ENCODE measurements at places on chromosomes 1 and 21.
A peak's percentile ranks its signal among the peaks of the same experiment; 100 is the strongest.

GRCh38 chr1:113207019-113207418, 134.0 kb downstream of the LRIG2 start:
- DNase-seq = no peak
- H3K4me1 ChIP-seq = no peaks in the 10 kb centered on the region
- no peaks in the 10 kb centered on the region for H3K27me3 ChIP-seq
- no peak overlapping the region for H3K4me3 ChIP-seq

DNA sequence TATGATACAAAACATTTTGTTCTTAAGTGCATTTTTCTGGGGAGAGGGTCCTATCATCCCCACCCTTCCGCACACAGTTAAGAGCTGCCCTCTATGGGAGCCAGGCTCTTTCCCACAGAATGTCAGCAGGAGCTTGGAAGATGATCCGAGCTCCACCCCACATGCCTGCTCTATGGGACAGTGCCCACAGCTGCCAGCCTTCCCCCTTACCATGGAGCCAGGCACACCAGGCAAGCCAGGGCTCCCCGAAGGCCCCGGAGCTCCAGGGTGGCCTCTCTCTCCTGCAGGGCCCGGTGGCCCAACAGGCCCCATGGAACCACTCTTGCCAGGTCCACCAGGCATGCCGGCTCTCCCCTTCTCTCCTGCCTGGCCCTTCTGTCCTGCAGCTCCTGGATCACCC, 10.4 kb upstream of the PEF1 start:
- H3K36me3 ChIP-seq = peaks cover 42% of the 10 kb centered on the region
- H3K4me1 ChIP-seq = peaks cover 37% of the 10 kb centered on the region
- no peak overlapping the region for H3K27ac ChIP-seq
- H3K27me3 ChIP-seq = no peaks in the 10 kb centered on the region
- no peak overlapping the region for H3K4me3 ChIP-seq

GRCh38 chr1:163195728-163196448, 6.8 kb downstream of the RGS5 start:
- H3K36me3 ChIP-seq = no peaks in the 10 kb centered on the region
- H3K4me1 ChIP-seq = no peaks in the 10 kb centered on the region
- H3K4me3 ChIP-seq = no peak overlapping the region
- no peaks in the 10 kb centered on the region for H3K27me3 ChIP-seq
- no peak for DNase-seq

DNA sequence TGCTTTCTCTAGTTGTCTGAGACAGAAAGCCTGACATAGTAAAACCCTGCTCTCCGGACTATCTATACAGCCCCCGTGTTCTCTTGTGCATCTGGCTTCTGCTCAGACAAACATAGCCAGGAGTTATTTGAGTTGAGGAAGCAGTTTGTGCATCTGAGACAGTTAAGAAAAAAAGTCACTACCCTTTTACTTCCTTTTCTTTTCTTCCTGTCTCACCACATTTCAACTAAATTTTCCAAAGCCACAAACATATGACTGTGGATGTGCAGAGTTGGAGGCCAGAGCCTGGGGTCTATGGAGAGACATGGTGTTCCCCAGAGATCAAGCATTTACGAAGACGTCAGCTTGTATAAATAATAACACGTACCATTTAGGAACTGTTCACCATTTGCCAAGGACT, 158.5 kb upstream of the FGGY start:
- no peaks in the 10 kb centered on the region for H3K36me3 ChIP-seq
- no peaks in the 10 kb centered on the region for H3K27me3 ChIP-seq
- no peak for DNase-seq
- no peak overlapping the region for H3K4me3 ChIP-seq

DNA sequence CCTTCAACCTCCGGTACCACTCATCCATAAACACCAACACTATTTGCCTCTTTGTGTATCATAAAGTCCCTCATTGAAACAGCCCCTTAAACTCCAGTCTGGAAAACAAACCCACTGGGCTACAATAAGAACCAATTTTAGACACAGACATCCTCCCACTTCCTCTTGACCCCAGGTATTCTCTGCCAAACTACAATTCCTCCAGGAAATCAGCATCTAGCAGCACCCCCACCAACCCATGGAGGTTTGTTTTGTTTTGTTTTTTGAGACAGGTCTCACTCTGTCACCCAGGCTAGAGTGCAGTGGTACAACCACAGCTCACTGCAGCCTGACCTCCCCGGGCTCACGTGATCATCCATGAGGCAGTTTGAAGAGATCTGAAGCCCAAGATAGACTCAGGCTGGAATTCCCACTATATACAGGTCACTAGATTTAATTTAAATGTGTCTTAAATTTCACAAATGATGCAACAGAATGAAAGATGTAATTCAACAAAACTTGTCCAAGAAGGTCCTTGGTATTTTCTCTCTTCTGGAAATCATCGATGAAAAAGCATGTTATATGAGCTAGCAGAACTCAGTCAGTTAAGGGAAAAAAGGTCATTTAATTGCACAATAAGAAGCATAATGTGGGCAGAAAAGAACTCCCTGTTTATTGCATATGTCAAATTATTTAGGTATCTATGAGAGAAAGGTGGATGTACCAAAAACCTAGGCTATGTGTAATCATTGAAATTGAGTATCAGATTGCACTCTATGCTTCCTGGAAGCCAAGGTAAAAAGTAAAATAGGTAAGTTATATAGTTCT, 30.3 kb downstream of the TCP10L start:
- H3K27me3 ChIP-seq = no peaks in the 10 kb centered on the region
- H3K4me1 ChIP-seq = no peaks in the 10 kb centered on the region
- H3K4me3 ChIP-seq = no peak overlapping the region
- H3K27ac ChIP-seq = no peak overlapping the region
- H3K36me3 ChIP-seq = no peaks in the 10 kb centered on the region

GRCh38 chr1:101116006-101116405, 90.4 kb upstream of the DPH5 start:
- H3K36me3 ChIP-seq = no peaks in the 10 kb centered on the region
- H3K27ac ChIP-seq = no peak overlapping the region
- no peaks in the 10 kb centered on the region for H3K4me1 ChIP-seq
- H3K27me3 ChIP-seq = no peaks in the 10 kb centered on the region

DNA sequence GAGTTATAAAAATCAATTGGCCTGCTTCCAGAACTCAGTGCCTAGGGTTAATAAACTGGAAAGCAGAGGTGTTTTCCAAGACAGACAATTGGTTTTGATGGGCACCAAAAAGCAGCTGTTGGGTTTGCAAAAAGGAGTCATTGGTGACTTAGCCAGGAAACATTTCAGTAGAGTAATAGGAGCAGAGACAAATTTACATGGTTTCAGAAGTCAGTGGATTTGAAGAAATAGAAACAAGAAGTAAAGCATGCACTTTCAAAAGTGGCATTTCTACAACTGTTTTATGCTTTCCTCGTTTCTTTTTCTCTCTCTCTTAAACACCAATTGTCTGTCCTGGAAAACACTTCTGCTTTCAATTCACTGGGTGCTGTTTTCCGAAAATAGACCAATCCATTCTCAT, 87.8 kb downstream of the GLUL start:
- H3K4me3 ChIP-seq = no peak overlapping the region
- no peak for DNase-seq
- no peaks in the 10 kb centered on the region for H3K27me3 ChIP-seq
- H3K4me1 ChIP-seq = peaks cover 37% of the 10 kb centered on the region

GRCh38 chr1:99481391-99481996, 164.4 kb upstream of the PALMD start:
- no peak overlapping the region for H3K27ac ChIP-seq
- no peaks in the 10 kb centered on the region for H3K4me1 ChIP-seq
- H3K4me3 ChIP-seq = no peak overlapping the region
- no peaks in the 10 kb centered on the region for H3K36me3 ChIP-seq
- no peaks in the 10 kb centered on the region for H3K27me3 ChIP-seq
- DNase-seq = no peak

DNA sequence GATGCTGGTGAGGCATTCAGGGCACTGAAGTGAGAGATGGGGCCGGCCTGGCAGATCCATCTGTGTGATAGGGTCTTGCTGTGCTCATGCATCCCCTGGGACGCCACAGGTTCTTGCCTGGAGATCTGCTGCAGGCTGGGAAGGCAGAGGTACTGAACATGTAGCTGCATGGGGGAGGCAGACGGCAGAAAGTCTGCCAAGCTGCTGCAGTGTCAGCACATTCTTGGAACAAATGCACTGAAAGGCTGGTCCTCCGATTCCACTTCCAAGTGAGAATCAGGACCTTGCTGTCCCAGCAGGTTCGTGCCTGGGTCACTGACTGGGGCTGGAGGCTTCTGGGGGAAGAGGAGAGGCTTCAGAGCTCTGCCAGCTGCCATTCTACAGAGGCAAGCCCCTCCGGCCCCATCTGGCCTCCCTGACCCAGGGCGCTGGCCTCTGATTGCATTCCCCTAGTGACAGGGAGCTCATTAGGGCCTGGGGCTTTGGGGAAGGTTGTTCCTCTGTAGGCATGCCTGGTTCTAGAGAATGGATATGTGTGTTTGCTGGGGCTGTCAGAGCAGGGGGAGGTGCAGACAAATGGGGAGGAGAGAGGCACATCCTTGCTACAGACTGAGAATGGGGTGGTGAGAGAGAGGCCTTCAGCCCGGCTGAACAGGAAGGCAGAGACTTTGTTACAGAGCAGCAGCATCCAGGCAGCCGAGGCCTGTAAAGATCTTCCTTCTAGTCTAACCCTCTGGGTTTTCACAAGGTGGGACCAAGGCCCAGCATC, 174.0 kb downstream of the TRABD2B start:
- DNase-seq = no peak
- H3K4me1 ChIP-seq = peaks cover 32% of the 10 kb centered on the region
- no peaks in the 10 kb centered on the region for H3K27me3 ChIP-seq
- H3K4me3 ChIP-seq = no peak overlapping the region

DNA sequence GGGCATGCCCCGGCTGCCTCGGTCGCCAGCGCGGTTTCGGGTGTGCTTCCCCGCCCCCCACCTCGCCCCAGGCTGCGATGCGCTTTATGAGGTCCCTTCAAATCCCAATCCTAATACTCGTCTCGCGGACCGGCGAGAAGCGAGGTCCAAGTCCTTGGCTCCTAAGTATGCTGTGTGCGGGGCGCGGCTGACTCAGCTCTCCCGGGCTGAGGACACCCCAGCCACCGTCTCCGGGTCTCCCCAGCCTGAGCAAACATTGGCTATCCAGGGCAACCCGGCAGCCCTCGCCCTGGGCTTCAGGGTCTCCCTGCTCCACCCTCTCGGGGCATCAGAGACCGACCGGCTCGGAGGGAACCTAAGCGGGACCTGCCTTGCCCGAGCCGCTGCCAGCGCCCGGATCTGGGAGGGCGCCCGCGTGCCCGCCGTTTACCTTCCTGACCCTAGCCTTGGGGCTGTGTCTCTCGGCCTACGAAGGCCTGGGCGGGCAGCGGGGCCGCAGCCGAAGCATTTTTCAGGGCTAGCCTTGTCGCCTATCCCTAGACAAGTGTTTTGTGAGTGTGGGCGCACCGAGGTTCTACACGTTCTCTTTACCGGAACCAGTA, 1.2 kb downstream of the ITPKB start:
- peaks cover 54% of the 10 kb centered on the region for H3K4me1 ChIP-seq
- H3K36me3 ChIP-seq = peaks cover 5% of the 10 kb centered on the region
- peak; percentile 80 for DNase-seq
- no peaks in the 10 kb centered on the region for H3K27me3 ChIP-seq

DNA sequence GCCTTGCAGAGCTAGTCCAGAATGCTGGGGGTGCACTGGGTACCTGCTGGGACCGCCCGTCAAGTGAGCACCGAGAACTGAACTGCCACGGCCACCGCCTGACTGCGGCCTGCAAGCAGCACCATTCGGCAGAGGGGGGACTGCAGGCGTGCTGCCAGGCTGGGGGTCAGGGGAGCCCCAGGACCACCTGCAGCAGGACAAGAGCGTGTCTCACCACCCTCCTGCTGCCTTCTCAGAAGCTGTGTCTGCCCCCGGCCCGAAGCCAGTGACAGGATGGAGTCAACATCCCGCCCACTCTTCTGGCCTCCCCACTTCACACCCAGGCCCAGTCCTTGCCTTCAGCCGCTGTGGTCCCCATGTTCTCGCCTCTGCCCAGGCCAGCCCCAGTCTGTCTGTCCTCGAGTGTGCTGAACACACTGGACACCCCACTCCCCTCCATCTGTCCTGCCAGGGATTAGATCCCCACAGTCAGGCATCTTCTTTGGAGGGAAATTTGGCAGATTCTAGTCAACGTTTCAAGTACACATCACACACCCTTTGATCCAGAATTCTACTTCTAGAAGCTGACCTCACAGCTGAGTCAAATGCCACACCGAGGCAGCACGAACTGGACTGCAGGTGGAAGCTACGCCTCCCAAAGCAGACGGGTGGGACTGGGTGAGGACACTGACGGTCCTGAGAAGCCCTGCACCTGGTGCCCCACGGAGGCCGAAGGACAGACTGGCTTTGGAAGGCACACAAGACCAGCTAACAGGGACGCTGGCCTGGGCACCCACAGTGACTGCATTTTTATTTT, 26.0 kb downstream of the PTTG1IP start:
- H3K27me3 ChIP-seq = no peaks in the 10 kb centered on the region
- H3K4me1 ChIP-seq = peaks cover 22% of the 10 kb centered on the region
- H3K27ac ChIP-seq = no peak overlapping the region
- no peak overlapping the region for H3K4me3 ChIP-seq
- DNase-seq = no peak
- H3K36me3 ChIP-seq = peaks cover 36% of the 10 kb centered on the region

DNA sequence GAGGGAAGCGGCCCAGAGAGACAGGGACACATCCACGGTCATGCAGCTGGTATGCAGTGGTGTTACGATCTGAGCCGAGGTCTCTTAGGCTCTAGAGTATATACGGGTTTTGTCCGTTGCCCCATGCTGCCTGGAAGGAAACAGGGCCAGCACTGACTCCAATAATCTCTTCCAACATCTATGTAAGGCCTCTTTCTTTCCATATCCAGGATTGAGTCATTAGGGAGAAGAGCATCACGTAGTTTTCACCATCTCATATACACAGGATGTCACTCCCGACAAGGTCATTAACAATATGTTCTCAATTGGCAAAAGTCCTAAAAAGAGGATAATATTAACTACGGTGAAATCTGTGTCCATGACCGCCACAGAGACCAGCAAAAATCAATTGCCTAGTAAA, 4.4 kb downstream of the C8B start:
- H3K4me3 ChIP-seq = no peak overlapping the region
- no peaks in the 10 kb centered on the region for H3K4me1 ChIP-seq
- DNase-seq = no peak
- peaks cover 3% of the 10 kb centered on the region for H3K27me3 ChIP-seq
- no peaks in the 10 kb centered on the region for H3K36me3 ChIP-seq

DNA sequence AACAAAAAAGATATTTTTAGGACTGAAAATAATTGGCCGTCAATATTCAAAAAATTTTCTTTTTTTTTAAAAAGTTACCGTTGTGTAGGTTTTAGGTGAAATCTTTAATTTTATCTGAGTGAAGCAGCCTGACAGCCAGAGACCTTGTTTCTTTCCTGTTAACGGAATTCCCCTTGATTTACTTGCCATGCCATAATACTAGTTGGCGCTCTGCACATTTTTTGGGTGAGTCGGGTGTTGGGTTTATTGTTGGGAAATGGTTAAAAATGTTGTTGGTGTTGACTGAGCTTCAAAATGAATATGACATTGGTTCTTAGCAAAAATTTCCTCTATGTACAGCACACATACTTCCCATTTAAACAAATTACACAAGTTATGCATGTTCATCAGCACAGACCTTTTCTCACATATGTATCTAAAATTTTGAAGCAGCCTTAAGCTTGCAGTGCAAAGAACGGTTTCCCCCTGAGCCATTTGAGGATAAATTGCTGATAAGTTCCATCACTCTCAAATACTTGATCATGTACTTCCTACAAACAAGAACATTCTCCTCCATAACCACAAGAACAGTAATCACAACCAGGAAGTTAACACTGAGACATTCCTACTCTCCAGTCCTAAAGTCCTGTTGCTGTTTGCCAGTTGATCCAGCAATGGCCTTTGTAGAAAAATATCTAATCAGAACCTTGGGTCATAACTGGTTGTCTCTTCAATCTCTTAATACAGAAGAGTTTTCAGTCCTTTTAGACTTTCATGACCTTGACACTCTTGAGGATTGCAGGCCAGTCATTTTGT, 34.2 kb downstream of the CAMTA1 start:
- no peak overlapping the region for H3K27ac ChIP-seq
- no peak for DNase-seq
- H3K4me3 ChIP-seq = no peak overlapping the region

All from suprapubic skin (tissue), 4 donors.